ENCODE measurements at places on chromosomes 4 and X.

DNA sequence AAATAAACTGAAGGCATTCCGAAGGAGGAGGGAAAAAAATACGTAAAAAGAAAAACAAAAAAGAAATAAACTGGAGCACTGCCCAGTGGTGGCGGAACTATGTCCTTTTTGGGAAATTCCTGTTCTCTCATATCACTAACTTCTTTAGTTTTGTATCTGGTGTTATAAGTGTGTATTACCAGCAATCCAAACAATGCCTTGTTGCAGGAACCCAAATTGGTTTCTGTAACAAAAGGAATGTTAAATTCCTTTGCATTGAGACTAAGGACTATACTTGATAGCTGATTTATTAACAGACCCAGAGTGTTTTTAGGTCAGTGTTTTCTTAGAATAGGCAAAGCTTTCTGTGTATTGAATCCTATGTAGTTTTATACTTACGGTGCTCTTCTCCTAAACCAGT lies 6.6 kb downstream of the CCNG2 start:
- no peak for DNase-seq

DNA sequence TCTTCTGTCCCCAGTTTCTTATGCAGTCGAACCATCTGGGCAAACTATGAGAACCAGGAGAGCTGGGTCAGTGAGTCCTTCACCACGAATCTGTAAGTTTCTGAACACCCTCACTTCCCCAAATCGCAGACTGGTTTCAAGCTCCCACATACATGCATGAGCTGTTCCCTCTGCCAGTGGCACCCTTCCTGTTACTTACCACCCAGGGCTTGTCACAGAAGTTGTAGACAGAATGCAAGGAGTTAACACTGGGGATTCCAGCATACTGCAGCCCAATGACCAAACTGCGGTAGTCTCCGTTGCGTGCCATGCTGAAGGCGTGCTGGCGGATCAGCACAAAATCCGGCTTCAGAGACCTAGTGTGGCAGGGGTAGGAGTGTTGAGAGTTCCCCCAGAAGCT lies 14.6 kb downstream of the SYN1 start:
- no peak for DNase-seq

GRCh38 chr4:181593703-181594102 lies 649.5 kb upstream of the TENM3 start:
- DNase-seq = no peak

GRCh38 chrX:58025979-58026378 lies 115.7 kb upstream of the ZXDA start:
- DNase-seq = peak; percentile 2

- no peak for DNase-seq
Observed at GRCh38 chrX:39199429-39199828, 398.2 kb downstream of the MID1IP1 start.

- DNase-seq = no peak
Observed at GRCh38 chrX:1137531-1137930, 74.9 kb downstream of the CRLF2 start.

DNA sequence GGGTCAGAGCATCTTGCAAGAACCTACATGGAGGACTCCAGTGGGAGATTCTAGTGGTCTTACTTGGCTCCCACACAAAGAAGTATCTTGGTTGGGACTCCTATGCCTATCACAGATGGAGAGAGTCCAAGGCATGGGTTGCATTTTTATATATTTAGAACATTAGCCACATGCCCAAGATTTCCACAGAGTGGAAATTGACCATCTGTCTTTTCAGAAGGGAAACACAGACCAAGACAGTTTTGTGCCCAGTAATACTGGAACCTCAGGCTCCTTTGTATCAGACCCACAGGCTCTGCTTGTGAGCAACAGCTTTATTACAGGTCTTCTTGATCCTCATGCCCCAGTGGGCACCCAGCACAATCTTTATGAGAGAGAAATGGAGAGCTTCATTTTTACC lies 43.6 kb downstream of the PAGE2 start:
- no peak for DNase-seq

- no peak for DNase-seq
Observed at GRCh38 chr4:180423712-180424057, 1819.5 kb upstream of the TENM3 start.

- DNase-seq = no peak
Observed at GRCh38 chrX:7050271-7050670, 97.2 kb upstream of the STS start.

GRCh38 chr4:10891866-10892265 lies 207.3 kb upstream of the CLNK start:
- no peak for DNase-seq

- no peak for DNase-seq
Observed at GRCh38 chr4:109072595-109072994, 229.9 kb downstream of the COL25A1 start.

DNA sequence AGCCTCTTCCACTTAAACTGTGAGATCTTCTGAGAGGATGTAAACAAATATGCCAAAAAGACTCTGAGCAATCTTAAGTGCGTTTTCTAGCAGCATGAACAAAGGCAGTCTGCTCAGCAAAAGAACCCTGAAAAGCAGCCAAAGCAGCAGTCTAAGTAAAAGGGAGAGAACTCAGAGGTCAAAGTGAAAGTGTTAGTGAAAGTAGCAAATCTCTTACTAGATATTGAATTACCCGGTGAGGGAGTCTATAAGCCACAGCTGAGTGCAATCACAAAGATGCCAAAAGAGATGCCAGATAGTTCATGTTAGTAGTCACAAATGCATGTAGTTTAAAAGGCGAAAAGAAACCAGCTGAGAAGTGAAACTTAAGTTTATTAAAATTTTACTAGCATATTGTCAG lies 7.9 kb upstream of the GNRHR start:
- DNase-seq = no peak

- no peak for DNase-seq
Observed at GRCh38 chr4:175590205-175590604, 221.9 kb downstream of the GPM6A start.

DNA sequence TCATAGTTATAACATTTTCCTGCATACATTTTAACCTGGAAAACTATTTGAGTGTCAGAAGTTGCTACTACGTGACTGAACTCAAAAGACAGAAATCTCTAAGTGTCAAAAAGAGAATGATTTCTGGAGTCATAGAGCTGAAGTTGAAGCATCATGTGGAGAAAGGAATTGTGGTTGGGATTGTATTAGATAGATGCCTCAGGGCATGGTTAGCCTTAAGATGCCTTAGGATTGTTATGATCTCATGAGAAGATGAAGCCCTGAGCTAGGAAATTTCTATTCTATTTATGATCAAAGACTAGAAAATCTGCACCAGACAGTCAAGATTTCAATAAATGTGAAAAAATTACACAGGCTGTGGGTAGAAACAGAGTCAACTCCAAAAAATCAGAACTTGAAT lies 20.2 kb downstream of the EPGN start:
- no peak for DNase-seq

GRCh38 chr4:99518601-99519295 lies 7.9 kb downstream of the C4orf17 start:
- DNase-seq = no peak

DNA sequence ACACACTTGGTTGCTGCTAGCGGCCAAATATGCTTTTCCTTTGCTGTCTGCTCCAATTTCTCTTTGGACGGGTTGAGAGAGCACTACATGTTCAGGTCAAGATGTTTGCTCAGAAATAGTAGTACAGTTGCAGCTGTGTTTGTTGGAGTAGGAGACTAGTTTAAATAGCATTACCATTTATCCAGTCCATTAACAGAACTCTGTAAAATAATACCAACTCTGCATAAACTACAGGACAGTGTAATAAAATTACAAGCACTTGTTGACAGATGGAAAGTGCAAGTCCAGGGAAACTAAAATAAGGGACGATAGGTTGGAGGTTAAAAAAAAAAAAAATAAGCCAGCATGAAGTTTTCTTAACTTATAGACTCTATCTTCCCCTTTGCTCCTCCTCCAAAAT lies 20.2 kb downstream of the SLIT2 start:
- DNase-seq = no peak

GRCh38 chrX:793216-793770 lies 162.7 kb downstream of the SHOX start:
- no peak for DNase-seq

- DNase-seq = no peak
Observed at GRCh38 chrX:2370456-2370855, 130.3 kb downstream of the DHRSX start.

- no peak for DNase-seq
Observed at GRCh38 chr4:147790412-147790811, 58.5 kb downstream of the ARHGAP10 start.

DNA sequence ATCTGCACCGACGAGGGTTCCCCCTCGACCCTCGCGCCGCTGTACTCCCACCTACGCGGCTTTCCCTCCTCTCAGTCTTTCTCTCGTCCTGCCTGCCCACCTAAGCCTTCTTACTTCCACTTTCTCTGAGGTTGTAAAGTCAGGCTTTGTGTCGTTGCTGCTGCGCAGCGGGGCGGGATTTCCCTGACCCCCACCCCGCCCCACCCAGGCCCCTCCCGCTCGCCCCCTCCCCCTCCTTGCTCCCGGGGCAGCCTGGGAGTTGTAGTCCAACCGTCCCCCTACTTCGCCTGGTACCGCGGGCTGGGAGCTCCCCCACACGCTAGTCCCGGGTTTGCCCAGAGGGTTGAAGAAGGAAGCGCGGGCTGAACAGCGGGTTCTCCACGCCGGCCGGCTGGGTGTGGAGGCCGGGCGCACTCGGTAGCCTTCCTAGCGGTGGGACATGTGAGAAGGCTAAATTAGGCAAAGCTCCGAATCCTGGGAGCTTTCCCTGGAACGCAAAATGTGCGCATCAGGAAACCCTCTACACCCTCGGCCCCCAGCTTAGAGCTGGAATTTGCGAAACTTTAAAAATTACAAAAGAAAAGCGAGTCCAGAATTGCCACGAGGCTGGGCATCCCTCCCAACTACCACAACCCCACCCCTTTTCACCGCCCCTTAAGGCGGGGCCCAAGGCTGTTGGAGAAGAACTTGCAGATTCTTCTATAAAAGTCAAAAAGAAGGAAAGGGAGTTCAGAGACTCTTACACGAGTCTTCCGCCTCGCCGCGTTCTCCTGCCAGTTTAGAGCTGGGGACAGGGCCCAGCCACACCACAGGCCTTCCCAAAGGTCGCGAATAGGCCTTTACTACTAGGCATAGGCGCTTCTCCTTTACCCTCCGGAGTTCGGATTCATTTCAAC lies at the start of gene ATP11C:
TSS of gene ATP11C (minus strand) at position 153 of the 896 bp plus-strand sequence. CDS start 1,011 bp downstream, outside the sequence.
- DNase-seq = peak; percentile 67

DNA sequence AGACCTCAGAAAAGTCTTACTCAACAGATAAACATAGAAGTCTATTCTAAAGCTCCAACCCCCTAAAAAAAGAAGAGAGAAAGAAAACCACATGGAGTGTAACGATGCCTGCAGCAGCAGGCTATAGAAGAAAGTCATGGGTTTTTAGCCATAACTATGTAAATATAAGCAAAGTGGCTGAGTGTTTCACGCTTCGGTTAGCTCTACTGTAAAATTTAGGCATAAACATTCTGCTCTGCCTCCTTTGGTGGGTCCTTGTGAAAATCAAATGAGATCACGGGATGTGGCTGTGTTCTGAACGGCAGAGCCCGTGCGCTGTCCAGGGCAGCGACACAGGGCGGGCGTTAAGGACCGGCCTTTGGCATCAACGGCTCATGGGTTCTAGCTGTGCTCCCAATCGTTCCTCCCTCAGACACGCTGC lies 78.4 kb downstream of the IRF2 start:
- no peak for DNase-seq

DNA sequence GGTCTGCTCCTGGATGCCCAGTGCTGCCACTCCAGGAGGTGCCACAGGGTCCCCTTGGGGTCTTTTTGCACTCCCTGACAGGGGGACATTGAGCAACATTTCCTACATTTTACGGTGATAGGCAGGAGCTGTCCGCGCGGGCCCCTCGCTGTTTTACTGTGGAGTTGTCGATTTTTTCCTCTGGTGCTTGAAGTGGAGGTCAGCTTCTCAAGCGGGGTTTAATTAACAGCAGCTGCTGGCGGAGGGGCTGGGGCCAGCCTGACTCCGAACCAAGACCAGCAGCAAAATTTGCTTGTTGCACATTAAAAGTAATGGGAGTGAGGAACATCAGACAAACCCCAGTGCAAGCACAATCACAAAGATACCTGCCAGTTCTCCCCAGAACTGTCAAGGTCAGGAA lies 13.2 kb upstream of the SH3TC1 start:
- no peak for DNase-seq

DNA sequence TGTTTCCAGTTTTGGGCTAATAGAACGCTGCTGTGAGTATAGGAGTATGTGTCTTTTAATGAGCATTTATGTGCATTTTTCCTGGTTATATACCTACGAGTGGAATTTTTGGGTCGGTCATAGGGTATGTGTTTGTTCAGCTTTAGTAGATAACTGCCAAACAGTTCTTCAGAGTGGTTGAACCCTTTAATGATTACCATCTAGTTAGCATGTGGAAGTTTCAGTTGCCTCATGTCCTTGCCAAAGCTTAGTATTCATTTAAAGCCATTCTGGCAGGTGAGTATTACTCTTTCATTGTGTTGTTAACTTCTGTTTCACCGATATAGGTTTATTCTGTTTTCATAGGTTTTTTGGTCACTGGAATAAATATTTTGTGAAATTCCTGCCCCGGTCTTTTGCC lies 229.1 kb downstream of the ARHGAP10 start:
- no peak for DNase-seq

DNA sequence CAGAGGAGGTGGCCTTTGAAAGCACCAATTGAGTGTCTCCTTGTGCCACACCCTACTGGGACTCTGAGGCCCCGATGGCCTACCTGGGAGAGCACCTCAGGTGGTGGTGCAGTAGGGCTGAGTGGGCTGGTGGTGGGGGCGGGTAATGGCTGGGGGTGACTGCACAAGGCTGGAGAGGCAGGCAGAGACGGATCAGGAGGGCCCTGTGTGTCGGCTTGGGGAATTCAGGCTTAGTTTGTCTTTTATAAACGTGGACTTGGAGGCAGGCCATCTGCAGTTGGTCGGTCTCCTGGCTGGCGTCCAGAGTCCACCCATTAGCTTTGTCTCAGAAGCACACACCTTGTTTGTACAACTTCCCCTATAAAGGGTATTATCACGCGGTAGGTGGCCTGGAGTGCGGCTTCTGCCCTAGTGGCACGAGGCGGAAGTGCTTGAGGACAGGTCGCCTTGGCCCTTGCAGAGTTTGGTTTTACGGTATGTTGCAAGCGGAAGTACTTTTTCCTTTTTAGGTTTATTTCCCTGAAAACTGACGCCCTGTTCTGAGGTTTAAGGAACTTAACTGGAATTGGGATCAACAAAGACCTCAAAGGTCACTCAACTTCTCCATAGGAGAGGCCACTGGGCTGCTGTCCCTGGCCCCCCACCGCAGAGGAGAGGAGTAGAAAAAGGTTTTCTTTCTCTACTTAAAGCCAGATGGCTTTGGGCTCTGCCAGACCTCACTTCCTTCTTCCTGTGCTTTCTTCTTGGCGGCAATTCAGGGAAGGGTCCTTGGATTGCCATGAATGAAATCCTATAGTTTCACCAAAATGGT lies 8.0 kb downstream of the TBC1D14 start:
- no peak for DNase-seq

DNA sequence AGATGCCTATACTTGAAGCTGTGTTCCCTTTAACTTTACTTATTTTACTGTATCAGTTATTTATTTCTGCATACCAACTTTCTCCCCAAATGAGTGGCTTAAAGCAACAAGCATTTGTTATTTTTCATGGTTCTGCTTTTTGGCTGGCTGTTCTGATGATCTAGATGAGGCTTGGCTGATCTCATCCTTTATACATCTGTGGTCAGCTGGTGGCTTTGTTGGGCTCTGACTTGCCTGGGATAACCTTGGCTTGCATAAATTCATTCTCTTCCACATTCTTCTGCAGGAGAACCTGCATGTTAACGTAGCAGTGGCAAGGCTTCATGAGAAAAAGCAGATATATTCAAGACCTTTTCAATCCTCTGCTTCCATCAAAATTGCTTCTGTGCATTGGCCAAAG lies 1317.6 kb downstream of the ADGRL3 start:
- DNase-seq = no peak

- no peak for DNase-seq
Observed at GRCh38 chrX:82961129-82961528, 547.0 kb upstream of the POU3F4 start.

GRCh38 chrX:6614506-6614905 lies 79.6 kb upstream of the VCX3A start:
- DNase-seq = no peak
